ENCODE measurements at places on chromosomes 16 and 17.

GRCh38 chr16:2482708-2483534 lies 8.0 kb downstream of the TBC1D24 start:
- DNase-seq, result no peak

GRCh38 chr17:27282054-27282551 lies 11.8 kb upstream of the WSB1 start:
- DNase-seq, result no peak

GRCh38 chr16:52537516-52537915 lies 9.4 kb downstream of the TOX3 start:
- DNase-seq, result no peak

- peak; percentile 27 for DNase-seq
These were observed 10.1 kb upstream of the CA4 start for GRCh38 chr17:60139438-60140285.

DNA sequence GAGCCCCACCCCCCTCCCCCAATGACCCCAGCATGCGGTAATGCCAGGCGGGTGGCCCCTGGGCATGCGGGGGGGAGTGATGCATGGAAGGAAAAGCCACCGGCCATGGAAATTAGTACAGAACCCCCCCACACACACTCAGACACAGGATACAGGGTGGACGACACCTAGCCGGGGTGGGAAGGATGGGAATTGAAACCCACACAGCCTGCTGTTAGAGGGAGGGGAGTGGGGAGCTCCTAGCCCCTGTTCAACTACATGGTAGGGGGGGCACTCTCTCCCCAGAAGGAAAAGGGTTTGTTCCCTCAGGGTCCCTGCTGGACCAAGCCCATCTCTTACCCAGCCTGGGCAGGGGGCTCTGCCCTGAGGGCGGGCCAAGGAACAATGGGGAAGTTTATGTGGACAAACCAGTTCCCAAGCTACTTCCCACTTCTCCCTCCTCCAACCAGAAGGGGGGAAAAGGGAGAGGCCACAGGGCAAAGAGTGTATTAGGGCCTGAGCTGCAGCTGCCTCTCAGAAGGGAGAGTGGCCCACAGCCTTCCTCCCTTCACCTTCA lies 5.2 kb downstream of the TMUB2 start:
- DNase-seq, result no peak

DNA sequence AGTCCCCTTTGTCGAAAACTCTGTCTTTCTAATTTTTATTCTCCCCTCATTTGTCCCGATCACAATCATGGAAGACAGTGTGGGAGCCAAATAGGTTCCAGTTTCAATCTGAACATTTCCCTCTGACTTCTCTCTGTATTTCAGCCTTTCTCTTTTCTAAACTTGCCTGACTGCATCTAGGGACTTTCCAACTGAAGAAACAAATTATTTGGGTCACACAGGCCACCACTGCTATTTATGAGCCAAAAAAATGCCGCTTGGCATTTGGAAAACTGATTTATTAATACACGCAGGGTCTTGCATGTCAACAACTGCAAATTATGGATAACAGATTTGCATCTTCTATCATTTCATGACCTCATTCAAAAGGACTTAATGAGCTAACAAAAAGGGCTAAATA lies 55.2 kb upstream of the ELAC2 start:
- no peak for DNase-seq

- no peak for DNase-seq
These were observed 98.9 kb downstream of the ZNF423 start for GRCh38 chr16:49756775-49757558.

DNA sequence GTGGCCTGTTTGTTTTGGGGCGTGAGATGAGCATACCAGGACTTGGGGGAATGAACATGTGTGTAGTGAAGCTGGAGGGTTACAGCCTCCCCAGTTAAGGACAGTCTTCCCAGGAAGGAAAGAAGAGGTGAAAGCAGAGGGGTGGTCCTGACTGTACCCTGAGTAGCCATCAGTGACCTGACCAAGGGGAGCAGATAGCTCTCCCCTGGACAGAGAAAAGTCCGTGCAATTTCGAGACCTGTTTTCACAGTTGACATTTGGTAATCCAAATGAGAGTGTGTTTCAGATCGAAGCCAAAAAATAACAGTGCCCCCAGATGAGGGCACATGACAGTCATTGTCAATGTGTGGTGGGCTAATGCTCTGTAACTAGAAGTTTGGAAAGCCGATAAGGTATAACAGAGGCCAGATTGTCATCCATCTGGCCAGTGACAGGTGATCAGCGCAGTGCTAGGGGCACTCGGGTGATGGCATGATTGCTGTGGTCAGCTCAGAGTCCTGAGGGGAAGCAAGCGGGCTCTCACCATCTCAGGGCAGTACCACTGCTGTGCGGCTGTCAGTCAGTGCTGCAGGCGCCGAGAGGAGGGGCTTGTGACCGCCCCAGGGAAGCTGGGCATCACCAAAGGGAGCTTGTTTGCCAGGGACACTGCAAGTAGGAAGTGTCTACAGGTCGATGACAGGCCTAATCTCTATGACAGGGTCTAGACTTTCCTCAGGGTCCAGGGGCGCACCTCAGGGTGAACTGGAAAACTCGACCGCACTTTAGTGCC lies 1.1 kb upstream of the NME2 start:
- no peak for DNase-seq

- no peak for DNase-seq
These were observed 287.6 kb downstream of the MAP2K6 start for GRCh38 chr17:69702078-69702477.

DNA sequence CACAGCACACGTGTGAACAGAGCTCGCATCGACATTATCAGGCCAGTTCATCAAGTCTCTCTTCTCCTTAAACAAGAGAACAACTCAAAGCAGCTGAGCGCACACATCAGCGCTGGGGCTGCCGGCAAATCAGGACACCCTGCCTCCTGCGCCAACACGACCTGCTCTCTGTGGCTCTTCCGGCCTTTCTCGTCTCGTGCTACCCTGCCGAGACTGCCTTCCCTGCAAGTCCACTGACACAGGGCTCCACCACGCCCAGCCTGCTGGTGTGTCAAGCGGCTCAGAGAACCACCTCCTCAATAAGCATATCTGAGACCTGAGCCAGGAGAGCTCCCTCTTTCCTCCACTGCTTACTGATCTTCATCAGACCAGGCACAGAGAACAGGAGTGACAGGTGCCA lies 96.9 kb downstream of the ZNF778 start:
- DNase-seq, result no peak

DNA sequence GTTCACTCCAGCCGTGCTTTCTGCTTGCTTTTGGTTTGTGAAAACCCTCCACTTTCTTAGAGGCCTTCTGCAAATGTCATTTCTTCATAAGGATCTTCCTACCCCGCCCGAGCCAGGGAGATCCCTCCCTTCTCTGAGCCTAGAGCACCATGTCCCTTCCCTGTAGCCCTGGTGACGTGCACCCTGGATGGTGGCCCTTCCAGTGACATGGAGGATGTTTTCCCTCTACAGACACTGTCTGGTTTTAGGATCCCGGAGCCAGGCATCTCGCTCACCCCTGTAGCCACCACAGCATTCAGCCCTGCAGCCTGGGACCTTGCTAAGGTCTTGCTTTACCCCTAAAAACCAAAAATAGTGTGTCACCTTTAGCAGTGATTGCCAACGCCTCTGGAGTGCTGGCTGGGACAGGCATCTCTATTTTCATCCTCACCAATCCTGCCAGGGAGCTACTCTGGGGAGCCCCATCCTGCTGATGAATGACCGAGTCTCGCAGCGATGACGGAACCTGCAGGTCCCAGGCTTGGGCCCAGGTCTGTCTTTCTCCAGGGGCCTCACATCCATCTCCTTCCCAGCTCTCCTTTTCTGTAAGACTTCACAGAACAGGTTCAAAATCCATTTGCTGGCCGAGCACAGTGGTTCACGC lies 394.1 kb upstream of the TNRC6C start:
- DNase-seq, result no peak

GRCh38 chr16:48282636-48283263 lies 35.4 kb upstream of the ABCC11 start:
- DNase-seq, result no peak

All from stimulated activated CD8-positive, alpha-beta memory T cell treated with anti-CD3 and anti-CD28 coated beads, Interleukin-7, amount 100 ng/mL, for 1 hour (primary cell).